RWPE2 (cell line): ENCODE measurements at places on chromosomes 1 and 21.

DNA sequence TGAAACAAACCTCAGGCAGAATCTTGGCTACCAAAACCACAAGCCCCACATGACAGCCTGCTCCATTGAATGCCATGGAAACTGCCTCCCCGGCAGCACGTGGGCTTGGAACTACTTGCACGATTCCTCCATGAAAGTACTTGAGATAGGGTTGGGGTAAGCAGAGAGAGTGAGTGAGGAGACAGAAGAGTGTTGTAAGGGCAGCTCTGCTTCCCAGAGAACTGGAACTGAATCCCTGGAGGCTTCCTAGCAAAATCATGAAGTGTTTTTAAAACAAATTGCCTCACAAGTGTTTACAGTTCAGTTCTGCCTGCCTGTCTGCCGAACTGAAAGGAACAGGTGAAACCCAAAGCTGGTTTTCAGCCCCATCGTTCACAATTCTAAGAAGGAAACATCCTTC is 35.3 kb upstream of the DNASE2B start:
- DNase-seq, result no peak

DNA sequence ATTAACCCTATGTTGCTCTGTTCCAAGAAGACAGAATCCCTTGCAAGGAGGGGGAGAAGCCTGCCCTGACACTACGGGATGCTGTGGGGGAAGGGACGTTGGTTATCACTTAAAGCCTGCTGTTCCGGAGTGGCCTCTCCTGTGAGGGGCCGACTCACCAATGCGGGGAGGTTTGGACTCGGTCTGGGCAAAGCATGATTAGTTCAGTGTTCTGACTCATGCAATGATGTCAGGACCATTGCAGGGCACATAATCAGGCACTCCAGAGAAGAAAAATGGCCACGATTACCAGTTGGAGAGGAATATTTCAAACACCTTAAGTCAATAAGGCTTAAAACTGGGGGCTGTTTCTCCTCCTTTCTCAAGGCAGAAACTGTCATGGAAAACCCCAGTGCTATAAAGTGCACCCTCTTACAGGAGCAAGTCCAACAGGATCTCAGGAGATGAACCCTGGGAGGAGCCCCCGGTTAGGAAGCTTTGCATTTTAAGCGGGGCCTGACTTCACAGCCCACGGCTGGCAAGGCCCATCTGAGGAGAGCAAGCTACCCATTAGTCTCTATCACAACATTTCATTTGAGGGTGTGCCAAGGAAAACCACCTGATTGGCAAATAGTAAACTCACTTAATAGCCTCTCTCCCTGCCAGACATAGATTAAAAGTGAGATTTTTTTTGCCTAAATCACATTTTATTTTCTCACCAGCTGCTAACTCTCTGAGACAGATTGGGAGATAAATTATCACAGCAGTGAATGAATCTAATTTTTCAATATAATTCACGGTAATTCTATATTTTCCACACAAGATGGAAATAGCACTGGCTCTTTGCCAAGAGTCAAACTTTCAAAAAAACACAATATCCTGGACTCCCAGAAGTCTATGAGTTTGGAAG is 202.5 kb downstream of the C1orf94 start:
- no peak for DNase-seq

- DNase-seq, result no peak
Observed at GRCh38 chr1:153476491-153477093, 16.1 kb upstream of the S100A7 start.

GRCh38 chr1:183023601-183024316 is 539 bp downstream of the LAMC1 start:
- peak; percentile 80 for DNase-seq

GRCh38 chr1:19869929-19870328 is 12.3 kb upstream of the OTUD3 start:
- DNase-seq, result no peak

GRCh38 chr1:230591678-230592077 is 50.6 kb upstream of the COG2 start:
- DNase-seq, result no peak

DNA sequence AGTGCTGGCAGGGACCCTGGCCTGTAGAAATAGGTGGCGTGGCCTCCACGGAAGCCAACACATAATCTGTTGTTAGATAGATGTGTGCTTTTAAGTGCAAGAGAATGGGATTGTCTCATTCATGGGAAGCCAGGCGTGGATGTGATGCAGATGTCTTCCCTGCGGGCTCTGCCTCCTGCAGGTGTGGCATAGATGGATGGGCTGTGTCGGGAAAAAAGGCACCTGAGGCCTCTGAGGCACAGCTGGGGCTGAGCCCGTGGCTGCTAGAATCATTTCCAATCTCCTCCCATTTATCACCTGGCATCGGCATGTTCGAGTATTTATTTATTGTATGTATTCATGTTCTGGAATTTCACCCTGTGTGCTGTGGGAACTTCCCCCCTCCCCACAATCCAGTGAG is 353.4 kb upstream of the AJAP1 start:
- no peak for DNase-seq

DNA sequence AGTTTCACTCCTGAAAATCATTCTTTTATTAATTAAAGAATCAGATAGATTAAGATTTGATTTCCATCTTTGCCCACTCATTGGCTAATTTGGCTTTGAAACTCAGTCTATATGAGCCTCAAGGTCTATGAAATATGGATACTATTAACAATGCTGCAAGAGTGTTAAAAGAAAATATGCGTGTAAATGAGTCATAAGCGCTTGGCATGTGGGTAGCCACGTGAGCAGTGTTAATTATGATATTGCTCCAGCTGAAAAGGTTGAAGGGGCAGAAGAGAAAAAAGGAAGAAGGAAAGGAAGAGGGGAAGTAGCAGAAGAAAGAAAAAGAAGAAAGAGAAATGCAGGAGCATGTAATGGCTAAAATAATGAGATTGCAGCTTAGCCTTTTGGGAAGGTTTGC is 151.4 kb downstream of the CHRM3 start:
- no peak for DNase-seq
